ENCODE measurements at places on chromosomes 4 and X.

DNA sequence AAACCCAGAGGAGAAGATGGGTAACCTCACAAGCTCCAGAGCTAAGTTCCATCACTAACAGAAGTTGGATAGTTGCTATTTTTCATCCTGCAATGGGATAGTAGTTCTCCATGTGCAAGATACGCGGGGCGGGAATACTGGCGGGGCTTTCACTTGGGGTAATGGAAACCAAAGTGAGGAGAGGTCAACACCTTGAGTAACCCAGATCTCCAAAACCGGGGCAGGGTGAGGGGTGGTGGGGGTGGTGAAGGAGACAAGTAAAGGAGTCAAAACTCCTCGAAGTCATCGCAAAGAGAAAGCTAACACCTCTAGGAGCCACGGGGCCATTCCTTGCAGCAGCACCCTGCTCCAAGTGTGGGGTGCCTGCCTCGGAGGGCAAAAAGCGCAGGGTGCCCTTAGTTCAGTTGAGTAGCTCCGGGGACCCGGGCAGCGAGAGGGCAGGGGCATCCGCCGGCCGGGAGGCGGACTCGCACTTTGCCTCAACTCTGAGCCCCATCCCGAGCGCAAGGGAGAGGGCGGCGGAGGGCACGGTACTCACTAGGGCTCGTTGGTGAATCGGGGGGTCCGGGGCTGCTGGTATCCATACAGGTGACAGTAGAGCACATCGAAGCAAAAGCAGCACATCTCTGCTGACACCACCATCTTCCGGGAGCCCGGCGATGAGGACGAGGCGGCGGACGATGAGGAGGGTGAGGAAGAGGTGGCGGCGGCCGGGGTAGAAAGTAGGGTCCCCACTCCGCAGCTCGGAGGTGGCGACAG is 645 bp downstream of the AMMECR1 start:
- DNase-seq, result peak; percentile 60

DNA sequence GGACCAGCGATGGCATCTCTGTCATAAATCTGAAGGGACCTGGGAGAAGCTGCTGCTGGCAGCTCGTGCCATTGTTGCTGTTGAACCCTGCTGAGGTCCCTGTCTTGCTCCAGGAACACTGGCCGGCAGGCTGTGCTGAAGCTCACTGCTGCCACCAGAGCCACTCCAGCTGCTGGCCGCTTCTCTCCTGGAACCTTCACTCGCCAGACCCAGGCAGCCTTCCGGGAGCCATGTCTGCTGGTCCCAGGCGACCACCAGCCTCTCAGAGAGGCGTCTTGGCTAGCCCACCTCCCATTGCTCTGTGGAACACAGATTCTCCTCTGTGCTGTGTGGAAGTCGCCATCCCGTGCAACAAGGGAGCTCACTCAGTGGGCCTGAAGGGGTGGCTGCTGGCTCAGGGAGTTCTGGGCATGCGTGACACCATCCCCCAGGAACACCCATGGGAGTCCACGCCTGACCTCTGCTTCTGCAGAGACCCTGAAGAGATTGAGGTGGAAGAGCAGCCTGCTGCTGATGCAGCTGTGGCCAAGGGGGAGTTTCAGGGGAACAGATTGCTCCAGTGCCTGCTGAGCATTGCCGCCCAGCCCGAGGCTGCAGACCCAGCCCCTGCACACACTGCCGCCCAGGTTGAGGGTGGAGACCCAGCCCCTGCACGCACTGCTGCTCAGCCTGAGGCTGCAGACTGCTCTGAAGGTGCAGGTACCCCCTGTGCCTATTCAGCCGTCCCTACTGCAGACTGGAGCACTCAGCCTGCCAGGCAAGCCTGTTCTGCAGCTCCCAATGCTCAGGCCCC is 33.1 kb upstream of the CYP4V2 start:
- DNase-seq, result no peak

- DNase-seq, result no peak
Measured at GRCh38 chr4:80215449-80216052, 18.2 kb downstream of the PRDM8 start.

DNA sequence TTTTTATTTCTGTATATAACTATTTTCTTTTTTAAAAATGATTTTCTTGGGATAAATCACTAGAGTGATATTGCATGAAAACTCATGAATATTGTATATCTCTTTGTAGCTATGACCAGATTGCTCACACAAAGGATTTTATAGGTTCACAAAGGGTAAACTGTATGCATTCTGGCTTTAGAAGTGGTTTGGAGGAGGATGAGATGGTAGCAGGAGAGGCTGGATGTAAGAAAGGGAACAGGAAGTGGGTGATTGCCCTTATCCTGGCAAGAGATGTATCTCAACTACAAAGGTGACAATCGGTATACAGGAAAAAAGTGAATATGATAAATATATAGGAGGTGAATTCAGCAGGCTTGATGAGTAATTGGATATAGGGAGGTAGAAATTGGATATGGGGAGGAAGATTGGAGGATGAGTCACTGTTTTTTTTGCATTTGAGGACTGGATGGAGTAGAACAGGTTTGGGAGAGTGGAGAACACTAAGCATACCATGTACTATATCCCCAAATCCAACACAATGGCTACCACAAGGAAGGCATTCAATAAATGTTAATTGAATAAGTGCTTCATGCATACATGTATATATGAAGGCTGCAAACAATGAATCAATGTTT is 9.9 kb downstream of the FGG start:
- no peak for DNase-seq

DNA sequence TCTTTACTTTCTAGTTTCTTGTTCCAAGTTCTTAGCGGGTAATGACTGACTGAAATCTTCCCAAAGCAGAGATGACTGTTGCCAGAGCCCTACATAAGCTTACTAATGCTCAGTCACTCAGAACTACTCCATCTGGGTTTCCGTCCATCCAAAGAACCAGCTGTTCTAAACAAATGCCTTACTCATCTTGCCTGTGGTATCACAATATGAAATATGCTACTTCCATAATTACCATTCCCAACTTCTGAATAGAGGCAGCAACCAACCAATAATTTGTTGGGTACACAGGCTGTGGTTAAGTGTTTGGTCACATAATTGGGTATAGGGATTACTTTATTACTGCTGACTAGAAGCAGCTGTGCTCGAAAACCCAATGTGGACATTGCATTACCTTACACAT is 930.2 kb upstream of the DIAPH2 start:
- no peak for DNase-seq

DNA sequence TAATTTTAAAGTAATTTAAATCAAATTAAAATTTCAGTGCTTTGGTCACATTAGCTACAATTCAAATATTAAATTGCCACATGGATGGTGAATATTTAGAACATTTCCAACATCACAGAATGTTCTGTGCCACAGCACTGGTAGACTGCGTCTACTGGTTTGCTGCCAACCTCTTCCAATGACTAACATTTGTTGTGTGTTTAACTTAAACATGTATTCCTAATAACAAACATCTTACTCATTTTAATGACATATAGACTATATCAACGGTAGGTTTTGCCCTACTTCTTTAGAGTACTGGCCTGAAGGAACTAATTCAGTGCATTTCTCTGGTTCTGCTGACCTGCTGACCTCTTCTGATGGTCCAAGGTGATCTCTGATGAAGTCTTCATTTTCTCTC is 157.6 kb downstream of the DCK start:
- no peak for DNase-seq

- DNase-seq, result no peak
Measured at GRCh38 chr4:25861951-25862410, 807 bp downstream of the SEL1L3 start.

GRCh38 chrX:70554523-70554922 is 109.9 kb downstream of the DLG3 start:
- DNase-seq, result no peak

Measured in left forelimb (tissue), 1 donor.